Head of caudate nucleus (tissue), 42 donors: ENCODE measurements at places on chromosomes 5 and 9.

DNA sequence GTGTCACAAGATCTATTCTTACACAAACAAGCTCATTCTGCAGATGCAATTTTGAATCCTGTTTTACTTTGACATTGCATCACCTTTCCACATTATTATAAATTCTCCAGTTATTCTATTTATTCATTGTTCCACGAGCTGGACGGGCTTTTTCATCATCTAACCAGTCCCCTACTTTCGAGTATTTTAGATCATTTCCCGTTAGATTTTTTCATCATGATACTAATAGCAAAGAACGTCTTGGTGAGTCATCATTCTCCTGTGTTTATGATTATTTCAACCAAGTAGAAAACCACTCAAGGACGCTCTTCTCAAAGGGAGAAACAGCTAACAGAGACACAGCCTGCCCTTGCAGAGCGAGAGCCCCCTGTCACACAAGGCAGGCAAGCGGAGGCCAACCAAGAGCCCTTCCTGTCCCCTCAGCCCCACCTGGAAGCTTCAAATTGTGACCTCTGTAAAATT lies 15.1 kb downstream of the BBLN start:
- no peak for DNase-seq

- no peak for DNase-seq
These were observed at the start of gene OLFML2A for GRCh38 chr9:124776954-124777648. OLFML2A (plus strand) TSS chr9:124777133; CDS start chr9:124777271, 138 bp downstream.

- DNase-seq: no peak
These were observed 30.2 kb upstream of the SMIM23 start for GRCh38 chr5:171755354-171755821.

- DNase-seq: no peak
These were observed 700 bp downstream of the SKP2 start for GRCh38 chr5:36152324-36153297.

DNA sequence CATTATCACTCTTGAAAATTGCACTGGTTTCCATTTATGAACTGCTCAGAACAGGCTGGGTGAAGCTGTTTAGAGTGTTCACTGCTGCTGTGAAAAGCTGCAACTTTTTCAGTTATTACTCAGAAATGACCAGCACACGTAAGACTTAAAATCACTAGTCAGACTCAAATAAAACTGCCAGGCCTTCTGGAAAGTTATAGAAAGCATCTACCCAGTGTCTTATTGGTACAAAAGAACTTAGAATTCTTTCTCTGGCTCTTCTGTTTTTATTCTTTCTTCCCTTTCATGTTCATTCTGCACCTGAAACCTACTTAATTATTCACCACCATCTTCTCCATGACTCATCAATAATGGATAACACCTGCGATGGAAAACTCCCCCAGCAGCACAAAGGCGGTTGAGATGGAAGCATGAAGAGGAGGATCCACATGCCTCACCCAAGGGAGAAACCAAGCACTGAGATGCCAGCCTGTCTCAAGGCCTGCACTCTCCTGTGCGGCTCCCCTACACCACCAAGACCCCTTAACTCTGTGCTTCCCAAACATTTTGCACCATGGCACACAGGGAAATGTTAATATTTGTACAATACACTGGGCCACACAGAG lies 171.9 kb downstream of the ENTREP1 start:
- peak; percentile 44 for DNase-seq

GRCh38 chr5:30850866-30851265 lies 342.6 kb upstream of the CDH6 start:
- DNase-seq: no peak

- DNase-seq: no peak
These were observed 48.9 kb downstream of the IL31RA start for GRCh38 chr5:55900068-55900467.

GRCh38 chr5:149707097-149707496 lies 23.0 kb upstream of the PPARGC1B start:
- DNase-seq: no peak

GRCh38 chr5:122183098-122183787 lies 53.9 kb downstream of the ZNF474 start:
- peak; percentile 61 for DNase-seq

DNA sequence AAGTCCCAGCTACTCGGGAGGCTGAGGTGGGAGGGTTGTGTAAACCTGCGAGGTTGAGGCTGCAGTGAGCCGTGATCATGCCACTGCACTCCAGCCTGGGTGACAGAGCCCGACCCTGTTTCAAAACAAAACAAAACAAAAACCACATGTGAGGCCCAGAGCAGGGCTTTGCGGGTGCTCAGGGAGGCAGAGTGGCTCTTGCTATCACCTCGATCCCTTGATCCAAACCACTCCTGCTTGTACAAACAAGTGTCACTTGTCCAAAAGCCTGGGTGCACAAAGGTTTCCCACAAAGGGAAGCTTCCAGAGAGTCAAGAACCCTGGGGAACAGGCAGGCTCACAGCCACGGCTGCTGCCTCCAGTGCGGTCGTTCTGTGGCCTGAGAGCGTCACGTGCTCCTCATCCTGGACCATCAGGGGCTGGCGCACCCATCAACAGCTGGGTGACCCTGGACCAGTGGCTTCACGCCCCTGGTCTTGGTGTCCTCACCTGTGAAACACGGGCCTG lies 162.7 kb downstream of the C9orf50 start:
- DNase-seq: peak; percentile 61

- peak; percentile 80 for DNase-seq
These were observed at the start of gene HRH2 for GRCh38 chr5:175657593-175658271. HRH2 (plus strand) TSS chr5:175658071; CDS start chr5:175683234, 25,163 bp downstream.

GRCh38 chr5:62182802-62183201 lies 123.2 kb upstream of the KIF2A start:
- no peak for DNase-seq

- no peak for DNase-seq
These were observed 38.3 kb downstream of the PIK3R1 start for GRCh38 chr5:68253624-68254585.

DNA sequence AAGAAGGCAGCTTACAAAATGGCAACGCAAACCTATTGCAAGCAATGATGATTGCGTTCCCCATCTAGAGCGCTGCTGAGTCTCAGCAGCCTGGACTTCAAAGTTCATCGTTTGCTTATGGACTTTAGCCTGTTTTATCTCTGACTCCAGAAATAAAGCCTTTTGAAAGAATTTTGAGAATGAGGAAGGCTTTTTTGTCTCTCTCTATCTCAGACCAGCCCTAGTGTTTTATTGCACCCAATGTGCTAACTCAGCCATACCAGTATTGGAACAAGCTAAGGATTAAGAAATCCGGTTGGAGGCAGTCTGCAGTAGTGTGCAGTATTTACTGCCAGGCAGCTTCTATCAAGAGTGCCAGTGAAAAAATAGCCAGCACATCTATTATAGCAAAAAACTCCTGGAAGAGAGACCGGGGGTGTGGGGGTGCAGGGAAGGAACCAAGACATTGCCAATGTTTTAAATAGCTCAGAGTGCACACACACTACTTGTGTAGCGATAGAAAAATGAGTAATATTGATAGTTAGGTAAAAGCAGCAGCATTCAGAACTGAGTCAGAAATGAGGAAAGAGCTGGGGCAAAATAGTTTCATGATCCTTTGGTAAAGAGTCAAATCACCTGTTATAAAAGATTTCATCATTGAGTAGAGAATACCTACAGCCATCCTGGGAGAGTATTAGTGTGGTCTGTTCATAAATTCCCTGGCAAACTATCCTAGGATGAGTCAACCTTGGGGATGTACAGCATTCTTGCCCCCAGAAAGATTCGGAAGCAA lies 219.0 kb downstream of the ZNF608 start:
- DNase-seq: no peak

- no peak for DNase-seq
These were observed 6.2 kb downstream of the OBP2A start for GRCh38 chr9:135552021-135552697.

GRCh38 chr9:74494490-74494889 lies 2.6 kb upstream of the RORB start:
- DNase-seq: no peak

DNA sequence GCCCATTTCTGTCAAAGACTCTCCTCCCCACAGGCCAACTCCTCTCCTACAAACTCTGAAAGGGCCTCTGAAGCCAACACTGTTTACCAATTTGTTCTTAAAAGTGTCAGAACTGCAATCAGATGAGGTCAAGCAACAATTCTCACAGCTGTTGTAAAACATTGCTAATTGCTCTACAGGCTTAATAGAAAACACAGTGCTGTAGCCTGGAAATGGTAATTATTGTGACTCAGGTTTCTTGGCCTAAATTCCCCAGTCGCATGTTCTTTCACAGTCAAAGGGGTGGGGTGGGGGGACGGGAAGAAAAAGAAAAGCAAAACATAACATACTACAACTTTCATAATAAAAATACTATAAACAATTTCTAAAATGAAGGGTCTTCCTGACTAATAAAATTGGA lies 343.2 kb downstream of the DMAC1 start:
- no peak for DNase-seq

- no peak for DNase-seq
These were observed 12.6 kb downstream of the CAVIN4 start for GRCh38 chr9:100590481-100590880.

DNA sequence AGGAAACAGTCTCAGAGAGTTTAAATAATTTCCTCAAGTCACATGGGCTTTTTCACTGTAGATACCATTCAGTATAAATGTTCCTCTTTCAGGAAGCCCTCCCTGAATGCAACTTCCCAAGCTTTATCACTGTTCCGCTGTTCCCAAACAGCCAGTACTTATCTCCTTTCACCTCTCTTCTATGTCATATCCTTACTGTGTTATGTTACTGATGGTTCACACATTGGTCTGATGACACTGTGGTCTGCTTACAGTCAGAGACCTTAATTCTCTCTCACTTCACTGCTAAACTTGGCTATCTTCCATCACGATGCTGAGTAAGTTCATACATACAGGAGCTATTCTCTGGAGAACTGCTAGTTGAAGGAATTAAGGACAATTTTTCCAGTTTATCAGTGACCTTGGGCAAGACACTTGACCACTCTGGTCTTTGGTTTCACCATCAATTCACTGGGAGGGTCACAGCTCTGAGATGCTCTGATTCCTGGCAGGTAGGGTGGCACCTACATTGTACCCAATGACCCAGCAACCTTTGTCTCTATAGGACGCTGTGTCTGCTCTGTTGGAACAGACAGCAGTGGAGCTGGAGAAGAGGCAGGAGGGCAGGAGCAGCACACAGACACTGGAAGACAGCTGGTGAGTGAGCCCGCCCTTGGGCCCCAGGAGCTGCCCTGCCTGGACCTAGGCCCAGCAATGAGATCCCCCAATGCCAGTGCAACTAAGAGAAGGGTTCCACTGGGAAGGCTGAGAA lies 42.1 kb upstream of the RARS1 start:
- DNase-seq: no peak

- DNase-seq: no peak
These were observed 59.2 kb upstream of the CLINT1 start for GRCh38 chr5:157917899-157918809.

DNA sequence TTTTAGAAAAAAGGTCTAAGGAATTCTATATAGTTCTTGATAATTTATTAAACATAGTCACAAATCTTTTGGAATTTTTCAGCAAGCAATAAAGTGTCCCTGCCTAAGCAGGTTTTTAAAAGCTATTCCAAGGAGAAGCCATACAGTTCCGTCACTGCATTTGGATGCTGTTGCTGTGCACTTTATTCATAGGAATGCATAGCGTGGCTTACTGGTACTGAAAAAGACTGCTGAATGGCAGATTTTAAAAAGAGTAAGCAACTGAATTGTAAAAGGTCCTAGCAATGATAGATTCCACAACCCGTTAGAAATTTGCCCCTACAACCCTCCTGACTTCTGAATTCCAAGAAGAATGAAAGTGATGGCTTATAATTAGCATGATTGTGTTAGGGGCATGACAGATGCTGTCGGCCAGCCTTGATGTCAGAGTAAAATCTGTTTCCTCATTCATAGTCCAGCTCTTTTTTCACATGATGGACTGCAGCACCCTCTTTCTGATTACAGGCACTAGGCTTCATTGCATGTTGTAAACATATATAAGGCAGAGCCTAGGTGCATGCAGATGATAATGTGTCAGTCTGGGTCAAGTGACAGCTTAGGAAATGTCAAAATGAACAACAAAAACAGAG lies 227.0 kb downstream of the PDE4D start:
- no peak for DNase-seq

GRCh38 chr5:116942622-116943021 lies 368.0 kb upstream of the SEMA6A start:
- no peak for DNase-seq

- no peak for DNase-seq
These were observed 388.7 kb downstream of the CETN3 start for GRCh38 chr5:90020575-90021538.

DNA sequence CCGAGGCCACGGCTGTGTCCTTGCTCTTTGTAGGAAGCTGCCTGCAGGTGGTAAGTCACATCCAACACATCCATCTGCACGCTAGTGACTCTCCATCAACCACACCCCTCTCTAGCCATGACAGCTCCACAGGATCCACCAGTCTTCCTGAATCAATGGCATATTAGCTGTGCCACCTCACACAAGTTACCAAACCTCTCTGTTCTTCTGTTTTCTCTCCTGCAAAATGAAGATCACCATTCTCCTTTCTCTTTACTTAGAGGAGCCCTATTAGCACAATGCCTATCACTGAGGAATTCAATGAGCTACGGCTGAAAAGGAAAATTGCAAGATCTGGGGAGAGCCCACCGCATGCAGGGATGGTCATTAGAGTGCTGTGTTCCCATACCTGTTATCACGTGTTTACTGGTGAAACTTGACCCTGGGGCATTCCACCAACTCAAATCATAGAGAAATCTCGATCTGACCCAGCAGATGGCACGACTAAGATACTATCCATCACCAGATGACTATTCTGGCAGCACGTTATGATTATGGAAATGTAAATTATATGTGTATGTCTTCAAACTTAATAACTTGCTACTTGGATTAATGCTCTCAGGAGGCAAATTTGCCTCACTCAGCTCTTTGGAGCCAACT lies 20.9 kb downstream of the WHRN start:
- no peak for DNase-seq

DNA sequence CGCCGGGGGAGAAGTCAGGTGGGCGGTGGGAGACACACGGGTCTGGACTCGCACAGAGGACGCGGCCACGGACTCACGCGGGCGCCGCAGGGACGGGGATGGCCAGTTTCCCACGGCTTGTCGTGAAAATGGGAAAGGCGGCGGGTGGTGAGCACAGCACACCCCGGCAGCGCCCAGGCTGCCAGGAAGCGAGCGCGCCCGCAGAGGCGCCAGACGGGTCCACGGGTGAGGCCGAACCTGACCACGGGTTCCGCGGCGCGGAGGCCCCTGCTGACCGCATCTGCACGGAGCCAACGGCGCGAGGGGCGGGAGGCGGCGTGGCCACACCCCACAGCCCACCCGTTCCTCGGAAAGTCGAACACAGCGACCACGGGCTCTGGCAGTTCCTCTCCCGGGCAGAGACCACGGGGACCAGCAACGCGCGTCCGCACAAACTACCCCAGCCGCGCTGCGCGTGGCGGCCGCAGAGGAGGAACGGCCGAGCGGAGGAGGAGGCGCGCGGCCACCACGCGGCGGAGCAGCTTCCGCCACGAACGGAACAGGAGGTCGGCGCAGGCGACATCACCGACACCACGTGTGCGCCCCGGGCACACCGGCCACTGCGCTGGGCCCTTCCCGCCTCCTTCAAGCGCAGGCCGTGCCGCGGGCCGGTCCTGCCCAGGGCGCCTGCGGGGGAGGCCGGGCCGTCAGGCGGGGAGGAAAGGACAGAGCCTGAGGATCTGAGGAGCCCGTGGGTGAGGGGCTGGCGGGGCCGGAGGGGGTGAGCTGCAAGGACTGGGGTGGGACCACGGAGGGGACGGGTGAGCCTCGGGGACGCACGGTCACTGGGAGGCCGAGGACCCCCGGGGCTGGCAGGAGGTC lies 5.6 kb downstream of the EXD3 start:
- no peak for DNase-seq
